ENCODE measurements at places on chromosomes 7 and 10.

DNA sequence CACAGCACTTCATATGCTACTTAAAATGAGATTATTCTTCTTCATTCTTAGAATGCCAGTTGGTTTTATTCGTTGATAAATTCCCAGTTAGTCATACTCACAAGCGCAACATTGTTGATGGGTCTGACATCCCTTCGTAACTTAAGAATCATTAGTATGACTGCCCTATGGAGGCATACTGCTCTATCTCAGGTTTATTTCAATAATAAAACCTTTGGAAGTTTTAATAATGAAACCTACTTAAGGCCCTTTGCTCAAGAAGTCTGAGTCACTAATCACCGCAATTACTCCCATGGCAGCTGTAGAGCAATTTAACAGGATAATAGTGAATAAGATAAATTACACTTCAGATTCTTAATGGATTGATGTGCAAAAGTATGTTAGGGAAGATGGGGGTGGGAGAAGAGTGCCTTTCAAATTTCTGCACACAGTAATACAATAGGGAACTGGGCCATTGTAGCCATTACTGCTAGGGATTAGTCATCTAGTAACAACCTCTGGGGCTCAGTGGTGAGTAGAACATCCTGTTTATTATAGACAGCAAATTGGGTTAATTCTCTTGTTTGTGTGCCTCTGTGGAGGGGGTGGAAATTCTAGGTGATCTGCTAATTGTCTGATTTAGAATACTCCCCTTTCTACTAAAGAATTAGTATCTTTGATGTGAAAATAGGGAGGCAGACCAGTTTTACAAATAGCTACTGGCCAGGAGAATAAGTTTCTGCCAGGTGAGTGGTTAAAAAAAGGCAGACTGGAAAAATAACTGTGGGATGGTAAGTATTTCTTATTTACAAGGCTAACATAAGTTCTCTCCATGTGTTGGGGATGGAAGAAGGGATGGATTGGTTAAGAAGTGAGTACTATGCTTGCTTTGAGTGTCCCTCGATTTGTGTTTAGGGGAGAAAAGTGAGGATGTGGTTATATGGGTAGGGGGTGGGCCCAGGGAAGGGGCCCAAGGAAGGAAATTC, 74.5 kb upstream of the VKORC1L1 start:
- no peak for DNase-seq

- DNase-seq = no peak
These were observed 16.5 kb downstream of the AVL9 start for GRCh38 chr7:32511791-32512190.

DNA sequence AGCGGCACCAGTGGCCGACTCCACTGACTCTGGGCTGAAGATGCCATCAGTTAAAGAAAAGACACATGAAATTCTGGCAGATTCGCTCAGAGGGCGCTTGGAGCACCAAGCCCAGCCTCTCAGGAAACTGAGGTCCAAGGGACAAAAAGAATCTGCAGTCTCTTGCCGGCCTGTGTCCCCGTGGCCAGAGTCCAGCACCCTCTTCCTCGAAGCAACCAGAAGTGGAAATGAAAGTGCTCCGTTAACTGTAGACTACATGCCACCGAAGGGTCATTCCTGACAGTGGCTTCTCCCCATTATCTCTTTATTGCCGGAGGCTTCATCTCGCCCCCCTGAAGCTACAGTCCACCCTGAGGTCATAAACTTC, 1.0 kb upstream of the CHST15 start:
- no peak for DNase-seq

DNA sequence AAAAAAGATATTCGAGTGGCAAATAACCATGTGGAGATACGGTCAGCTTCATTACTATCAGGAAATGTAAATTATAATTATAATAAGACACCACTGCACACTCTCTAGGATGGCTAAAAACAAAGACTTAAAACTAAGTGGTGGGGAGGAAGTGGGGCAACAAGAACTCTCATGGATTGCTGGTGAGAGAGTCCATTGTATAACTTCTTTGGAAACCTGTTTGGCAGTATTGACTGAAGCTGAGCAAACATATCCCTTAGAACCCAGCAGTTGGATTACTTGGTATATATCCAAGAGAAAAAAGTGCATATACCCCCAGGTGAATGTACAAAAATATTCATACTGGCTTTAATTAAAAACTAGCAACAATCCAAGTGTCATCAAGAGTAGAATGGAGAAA, 133.7 kb upstream of the CTBP2 start:
- no peak for DNase-seq

GRCh38 chr10:89219513-89220218, 12.5 kb upstream of the CH25H start:
- DNase-seq = no peak

- no peak for DNase-seq
These were observed 22.6 kb downstream of the CSGALNACT2 start for GRCh38 chr10:43160921-43161255.

- DNase-seq = no peak
These were observed 38.8 kb downstream of the DLG5 start for GRCh38 chr10:77887631-77888355.

DNA sequence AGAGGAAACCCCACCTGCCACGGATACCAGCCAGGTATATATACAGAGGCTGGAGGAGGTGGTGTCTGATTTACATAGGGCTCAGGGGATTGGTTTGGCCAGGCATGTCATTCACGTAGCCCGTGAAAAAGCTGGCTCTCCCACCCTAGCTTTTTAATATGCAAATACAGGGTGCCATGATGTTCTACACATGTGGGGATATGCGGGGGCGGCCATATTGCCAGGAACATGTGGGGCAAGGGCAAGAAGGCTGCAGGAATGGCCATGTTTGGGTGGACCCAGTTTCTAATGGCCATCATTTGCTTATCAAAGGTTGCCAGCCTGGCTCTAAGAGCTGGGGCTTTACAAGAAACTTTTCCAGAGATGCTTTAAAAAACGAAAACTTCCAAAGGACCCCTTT, 131.5 kb upstream of the KIF5B start:
- no peak for DNase-seq

Data from AG09319 (cell line).